ENCODE measurements at places on chromosomes 13 and 19.
A peak's percentile ranks its signal among the peaks of the same experiment; 100 is the strongest.

GRCh38 chr13:36883824-36884223 is 36.2 kb downstream of the SMAD9 start:
- H3K4me1 ChIP-seq: peaks cover 4% of the 10 kb centered on the region
- no peaks in the 10 kb centered on the region for H3K27me3 ChIP-seq
- H3K4me3 ChIP-seq: no peak overlapping the region
- H3K36me3 ChIP-seq: no peaks in the 10 kb centered on the region
- H3K27ac ChIP-seq: no peak overlapping the region

DNA sequence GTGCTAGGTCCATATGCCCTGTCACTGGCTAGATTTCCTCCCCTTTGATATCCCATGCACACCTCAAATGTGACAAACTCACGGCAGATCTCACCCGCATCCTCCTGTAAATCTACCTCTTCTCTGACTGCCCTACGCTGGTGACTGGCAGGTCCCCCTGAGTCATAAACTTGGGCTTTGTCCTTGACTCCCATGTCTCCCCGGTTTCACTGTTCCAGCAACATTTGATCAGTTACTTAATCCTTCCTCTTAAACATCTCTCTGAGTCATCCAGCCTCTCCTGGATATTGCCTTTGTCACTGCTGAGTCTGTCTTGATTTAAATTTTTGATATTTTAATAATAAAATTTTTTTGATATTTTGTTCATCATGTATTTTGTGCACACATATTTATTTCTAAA is 26.5 kb downstream of the FAM216B start:
- no peak overlapping the region for H3K27ac ChIP-seq
- no peak for DNase-seq
- no peaks in the 10 kb centered on the region for H3K27me3 ChIP-seq
- H3K4me3 ChIP-seq: no peak overlapping the region
- H3K4me1 ChIP-seq: no peaks in the 10 kb centered on the region
- no peaks in the 10 kb centered on the region for H3K36me3 ChIP-seq

GRCh38 chr19:5083547-5083965 is 114.6 kb downstream of the KDM4B start:
- H3K4me1 ChIP-seq: no peaks in the 10 kb centered on the region
- H3K27me3 ChIP-seq: no peaks in the 10 kb centered on the region
- DNase-seq: no peak
- no peak overlapping the region for H3K27ac ChIP-seq
- no peak overlapping the region for H3K4me3 ChIP-seq

DNA sequence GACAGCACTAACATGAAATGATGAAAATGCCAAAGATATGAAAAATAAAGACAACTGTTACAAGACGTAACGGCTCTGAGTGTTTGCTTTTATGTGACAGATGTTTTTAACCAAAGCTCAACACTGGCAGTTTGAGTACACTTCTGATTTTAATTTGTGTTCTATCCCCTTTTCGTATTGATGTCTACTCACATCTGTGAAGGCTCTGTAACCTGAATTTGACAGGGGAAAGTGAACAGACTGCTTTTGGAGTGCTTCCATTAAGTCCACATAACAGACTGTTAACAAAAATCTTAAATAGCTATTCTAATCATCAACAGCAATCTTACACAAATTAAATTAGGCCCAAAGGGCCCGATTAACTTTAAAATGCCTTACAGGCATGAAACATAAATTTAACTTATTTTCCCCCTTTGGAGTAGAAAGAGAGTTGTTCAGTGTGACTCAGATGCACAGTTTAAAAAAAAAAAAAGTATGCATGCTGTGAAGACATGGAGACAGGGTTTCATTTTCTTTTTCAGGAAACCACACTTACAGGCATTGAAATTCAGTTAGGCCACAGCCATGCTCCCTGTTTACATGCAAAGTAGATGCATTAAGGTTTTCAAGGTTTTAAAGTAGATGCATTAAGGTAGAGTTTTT is 16.3 kb upstream of the RNASEH2B start:
- H3K36me3 ChIP-seq: no peaks in the 10 kb centered on the region
- no peak overlapping the region for H3K27ac ChIP-seq
- H3K4me3 ChIP-seq: no peak overlapping the region
- H3K27me3 ChIP-seq: no peaks in the 10 kb centered on the region

- H3K27me3 ChIP-seq: no peaks in the 10 kb centered on the region
- DNase-seq: no peak
- no peak overlapping the region for H3K27ac ChIP-seq
- no peak overlapping the region for H3K4me3 ChIP-seq
Observed at GRCh38 chr13:49265822-49266221, 18.1 kb downstream of the CDADC1 start.

DNA sequence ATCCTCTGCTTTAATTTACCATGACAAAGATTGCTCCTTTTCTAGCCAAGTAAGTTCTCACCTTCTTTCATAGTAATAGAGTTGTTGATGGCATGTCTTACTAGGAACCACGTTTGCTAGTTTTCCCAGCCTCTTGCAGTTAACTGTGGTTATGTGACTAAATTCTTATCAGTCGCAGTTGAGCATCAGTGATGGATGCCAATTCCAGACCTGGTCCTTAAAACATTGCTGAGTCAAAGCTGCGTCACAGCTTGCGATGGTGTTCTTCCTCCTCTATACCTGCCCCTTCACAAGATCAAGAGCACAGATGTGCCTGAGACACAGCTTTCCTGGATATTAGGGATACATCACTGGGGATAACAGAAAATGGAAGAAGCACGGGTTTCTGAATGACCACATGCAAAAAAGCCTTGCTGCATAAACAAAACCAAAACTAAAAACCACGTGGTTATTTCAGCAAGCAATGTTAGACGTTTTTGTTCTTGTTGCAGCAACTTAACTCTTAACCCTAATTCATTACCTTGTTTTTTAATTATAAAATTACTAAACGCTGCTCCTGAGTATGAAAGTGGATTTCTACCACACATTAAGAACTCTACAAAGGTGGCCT is 97.6 kb upstream of the DACH1 start:
- DNase-seq: no peak
- H3K4me1 ChIP-seq: no peaks in the 10 kb centered on the region
- no peak overlapping the region for H3K27ac ChIP-seq
- H3K4me3 ChIP-seq: no peak overlapping the region
- H3K36me3 ChIP-seq: no peaks in the 10 kb centered on the region

GRCh38 chr13:69857183-69857821 is 250.3 kb upstream of the ATXN8OS start:
- H3K4me1 ChIP-seq: no peaks in the 10 kb centered on the region
- no peaks in the 10 kb centered on the region for H3K36me3 ChIP-seq
- no peak overlapping the region for H3K4me3 ChIP-seq
- no peaks in the 10 kb centered on the region for H3K27me3 ChIP-seq
- DNase-seq: peak; percentile 10
- no peak overlapping the region for H3K27ac ChIP-seq

- H3K36me3 ChIP-seq: no peaks in the 10 kb centered on the region
- H3K4me3 ChIP-seq: no peak within 1 kb of the TSS
- DNase-seq: no peak
- peaks cover 5% of the 10 kb centered on the region for H3K4me1 ChIP-seq
- H3K27ac ChIP-seq: no peak within 1 kb of the TSS
Observed at GRCh38 chr19:55362990-55363716, at the start of gene GARIN5B. GARIN5B (minus strand) TSS chr19:55363260; CDS start chr19:55363066, 194 bp downstream.

GRCh38 chr13:49443357-49443703 is 534 bp downstream of the CAB39L start:
- no peak for DNase-seq
- H3K4me3 ChIP-seq: peak overlapping the region; percentile 84
- peaks cover 4% of the 10 kb centered on the region for H3K36me3 ChIP-seq
- no peaks in the 10 kb centered on the region for H3K27me3 ChIP-seq
- peaks cover 12% of the 10 kb centered on the region for H3K4me1 ChIP-seq
- peak overlapping the region; percentile 94 for H3K27ac ChIP-seq

Measured in Panc1 (cell line).